ENCODE measurements at places on chromosomes 5 and 9.

DNA sequence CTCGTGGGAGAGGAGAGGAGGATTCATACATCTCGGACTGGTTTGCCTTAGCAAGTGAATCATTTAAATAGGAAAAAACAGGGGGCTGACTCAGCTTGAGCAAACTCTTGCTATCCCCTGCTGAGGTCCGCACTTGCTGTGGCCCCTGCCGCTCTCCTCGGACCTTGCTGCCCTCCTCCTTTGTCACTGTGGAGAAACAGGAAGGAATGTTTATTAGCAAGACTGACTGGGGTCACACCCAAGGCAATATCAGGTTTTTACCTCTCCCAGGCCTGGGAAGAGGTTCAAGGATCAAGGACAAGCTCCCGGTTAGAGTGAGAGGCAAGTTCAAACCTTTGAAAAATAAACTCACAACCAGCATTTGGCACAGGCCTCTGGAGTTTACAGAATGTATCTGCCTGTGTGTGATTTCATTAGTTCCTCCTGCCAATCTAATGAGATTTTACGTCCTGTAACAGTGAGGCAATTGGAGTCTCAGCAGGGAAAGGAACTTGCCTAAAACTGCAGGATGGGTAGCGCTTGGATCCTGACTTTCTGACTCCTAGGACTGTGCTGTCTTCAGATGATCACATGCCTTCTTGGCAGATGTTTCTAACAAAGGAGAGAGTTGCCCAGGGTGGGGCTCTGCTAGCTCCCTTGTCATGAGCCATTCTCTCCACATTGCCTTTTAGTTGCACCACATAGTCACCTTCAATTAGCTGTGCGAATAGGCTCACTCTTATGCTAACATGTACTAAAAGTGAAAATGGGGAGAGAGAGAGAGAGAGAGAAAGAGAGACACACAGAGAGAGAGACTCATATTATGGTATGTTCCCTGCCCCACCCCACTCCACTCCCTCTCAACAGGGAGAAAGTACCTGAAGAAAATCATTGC lies 108.6 kb upstream of the CDKN2B start:
- no peak for DNase-seq

GRCh38 chr5:16894236-16895057 lies 41.6 kb downstream of the MYO10 start:
- peak; percentile 79 for DNase-seq

- DNase-seq = no peak
Measured at GRCh38 chr9:89437772-89438171, 60.1 kb downstream of the SEMA4D start.

DNA sequence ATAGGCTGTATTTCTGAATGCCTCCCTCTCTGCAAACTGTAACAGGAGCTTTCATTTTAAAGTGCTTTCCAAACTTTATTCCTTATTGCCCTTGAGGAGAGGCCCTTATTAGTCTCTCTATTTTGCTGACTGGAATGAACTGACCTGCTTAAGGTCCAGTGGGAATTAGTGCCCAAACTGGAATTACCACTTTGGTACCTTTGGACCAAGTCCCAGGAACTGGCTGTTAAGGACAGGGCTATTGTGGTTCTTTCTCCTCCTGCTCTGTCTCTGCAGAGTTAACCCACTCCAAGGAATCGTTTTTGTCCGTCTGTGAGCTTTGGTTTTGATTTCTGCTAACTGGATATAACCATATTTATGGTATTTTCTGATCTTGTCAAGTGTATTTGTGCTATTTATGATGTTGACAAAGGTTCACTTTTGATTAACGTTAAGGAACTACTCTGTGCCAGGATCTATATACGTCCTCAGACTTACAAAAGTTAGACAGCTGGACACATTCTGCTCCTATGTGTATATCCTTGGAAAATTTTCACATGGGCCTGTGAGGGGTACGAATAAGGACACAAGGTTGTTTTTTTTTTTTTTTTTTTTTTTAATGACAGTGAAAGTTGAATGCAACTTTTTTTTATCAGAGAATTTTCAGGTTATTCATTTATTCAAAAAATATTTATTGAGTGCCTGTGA lies 189.1 kb upstream of the ANKRD55 start:
- DNase-seq = no peak

DNA sequence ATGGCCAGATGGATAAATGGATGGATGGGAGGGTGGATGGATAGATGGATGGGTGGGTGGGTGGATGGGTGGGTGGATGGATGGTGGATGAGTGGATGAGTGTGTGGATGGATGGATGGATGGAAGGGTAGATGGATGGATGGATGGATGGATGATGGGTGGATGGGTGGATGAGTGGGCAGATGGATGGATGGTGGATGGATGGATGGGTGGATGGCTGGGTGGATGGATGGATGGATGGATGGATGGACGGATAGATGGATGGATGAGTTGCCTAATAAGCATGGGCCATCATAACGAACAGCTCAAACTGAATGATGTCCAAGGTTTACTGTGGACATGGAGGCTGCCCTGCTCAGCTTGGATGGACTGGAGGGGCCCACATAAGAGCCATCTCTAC lies 89.8 kb upstream of the SMIM23 start:
- DNase-seq = no peak

DNA sequence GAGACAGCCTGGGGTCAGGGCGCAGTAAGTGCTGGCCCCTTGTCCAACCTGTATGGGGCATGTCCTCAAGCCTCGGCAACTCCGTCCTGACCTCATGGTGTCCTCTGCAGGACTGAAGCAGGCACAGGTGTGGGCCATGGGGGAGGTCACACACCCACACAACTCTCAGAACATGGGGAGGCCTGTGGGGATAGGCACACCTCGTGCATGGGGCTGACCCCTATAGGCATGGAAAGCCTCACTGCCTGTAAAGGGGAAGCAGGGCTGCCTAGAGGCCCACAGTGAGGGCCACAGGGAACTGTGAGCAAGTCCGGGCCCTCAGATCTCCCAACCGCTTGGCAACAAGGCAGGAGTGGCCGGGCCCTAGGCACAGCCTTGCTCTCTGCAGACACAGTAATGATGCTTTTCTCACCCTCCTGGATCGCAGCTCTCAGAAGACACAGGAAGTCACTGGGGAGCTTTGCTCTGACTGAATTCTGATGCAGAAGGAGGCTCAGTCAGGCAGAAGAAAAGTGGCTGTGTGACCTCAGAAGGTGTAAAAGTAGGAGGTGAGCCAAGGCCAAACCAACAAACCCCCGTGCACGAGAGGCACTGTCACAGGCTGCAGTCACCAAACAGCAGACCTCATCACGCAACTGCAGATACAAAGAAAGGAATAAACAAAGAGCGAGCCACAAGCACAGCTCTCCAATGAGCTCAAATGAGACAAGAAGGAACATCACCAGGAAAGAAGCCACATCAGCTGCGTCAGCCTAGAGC lies 5.4 kb downstream of the IPPK start:
- no peak for DNase-seq

DNA sequence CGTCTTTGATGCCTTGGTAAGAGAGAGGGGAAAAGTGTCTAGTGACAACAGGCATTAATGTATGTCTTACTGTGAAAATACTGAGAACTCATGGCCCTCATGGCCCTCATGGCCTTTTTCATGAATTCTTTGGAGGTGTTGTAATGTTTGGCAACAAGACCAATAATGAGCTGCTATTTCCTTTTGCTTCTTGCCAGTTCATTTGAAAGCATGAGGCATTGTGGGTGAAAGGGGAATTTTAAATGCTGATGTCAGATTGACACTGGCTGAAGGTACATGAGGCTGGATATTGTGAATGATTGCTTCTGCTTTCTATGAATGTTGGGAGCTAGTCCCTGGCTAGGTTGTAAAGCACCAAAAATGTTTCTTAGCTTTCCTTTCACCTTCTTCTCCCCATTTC lies 79.2 kb downstream of the DOCK2 start:
- DNase-seq = no peak

GRCh38 chr5:71907001-71907588 lies 188.0 kb downstream of the CARTPT start:
- no peak for DNase-seq

DNA sequence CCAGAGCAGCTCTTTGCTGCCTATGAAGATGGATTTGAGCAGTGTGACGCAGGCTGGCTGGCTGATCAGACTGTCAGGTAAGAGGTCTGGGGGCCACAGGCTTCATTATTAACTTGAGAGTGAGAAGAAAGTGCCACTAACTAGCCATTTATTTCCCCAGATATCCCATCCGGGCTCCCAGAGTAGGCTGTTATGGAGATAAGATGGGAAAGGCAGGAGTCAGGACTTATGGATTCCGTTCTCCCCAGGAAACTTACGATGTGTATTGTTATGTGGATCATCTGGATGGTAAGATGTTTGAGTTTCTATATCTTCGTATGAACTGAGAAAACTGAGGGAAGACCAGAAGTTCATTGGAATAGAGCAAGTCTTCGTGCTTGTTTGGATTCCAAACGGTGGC lies 22.1 kb downstream of the VCAN start:
- no peak for DNase-seq
